Natural killer cell treated with Interleukin-12 subunit alpha and Interleukin-12 subunit beta and Interleukin-15 and Interleukin-18, amount 100 ng/mL, for 72 hours (primary cell): ENCODE measurements at places on chromosomes 13 and 19.

DNA sequence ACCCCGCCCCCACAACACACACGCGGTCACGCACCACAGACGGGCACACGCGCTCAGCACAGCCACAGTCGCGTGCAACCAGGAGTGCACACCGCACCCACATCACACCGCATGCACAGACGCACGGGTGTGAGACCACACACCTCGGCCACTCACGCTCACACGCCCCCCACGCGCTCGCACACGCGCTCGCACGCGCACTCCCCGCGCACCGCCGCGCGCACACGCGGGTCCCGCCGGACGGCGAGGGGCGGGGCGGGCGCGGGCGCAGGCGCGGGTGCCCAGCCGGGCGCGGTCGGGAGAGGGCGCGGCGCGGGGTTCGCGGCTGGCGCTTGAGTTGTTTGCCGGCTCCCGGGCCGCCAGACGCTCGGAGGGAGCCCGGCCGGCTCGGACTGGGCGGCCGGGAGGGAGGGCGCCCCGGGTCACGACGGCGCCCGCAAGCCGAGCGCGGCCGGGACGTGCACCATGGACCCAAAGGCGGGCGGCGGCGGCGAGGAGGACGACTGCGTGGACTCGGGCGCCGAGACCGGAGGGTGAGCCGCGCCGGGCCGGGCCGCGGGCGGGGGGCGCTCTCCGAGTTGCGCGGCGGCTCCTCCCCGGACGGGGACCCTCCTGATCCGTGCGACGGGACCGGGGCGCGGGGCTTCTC lies at the start of gene FAM124A:
TSS of gene FAM124A (plus strand) at position 362 of the 649 bp plus-strand sequence. CDS start at position 466, 104 bp downstream.
- H3K4me3 ChIP-seq, result peak within 1 kb of the TSS; percentile 62
- DNase-seq, result no peak
- H3K27ac ChIP-seq, result no peak within 1 kb of the TSS
- no peaks in the 10 kb centered on the region for H3K4me1 ChIP-seq
- H3K27me3 ChIP-seq, result peaks cover 34% of the 10 kb centered on the region

GRCh38 chr13:93227280-93227877 lies 772 bp downstream of the GPC6 start:
- no peaks in the 10 kb centered on the region for H3K4me1 ChIP-seq
- DNase-seq, result no peak
- peaks cover 30% of the 10 kb centered on the region for H3K36me3 ChIP-seq

DNA sequence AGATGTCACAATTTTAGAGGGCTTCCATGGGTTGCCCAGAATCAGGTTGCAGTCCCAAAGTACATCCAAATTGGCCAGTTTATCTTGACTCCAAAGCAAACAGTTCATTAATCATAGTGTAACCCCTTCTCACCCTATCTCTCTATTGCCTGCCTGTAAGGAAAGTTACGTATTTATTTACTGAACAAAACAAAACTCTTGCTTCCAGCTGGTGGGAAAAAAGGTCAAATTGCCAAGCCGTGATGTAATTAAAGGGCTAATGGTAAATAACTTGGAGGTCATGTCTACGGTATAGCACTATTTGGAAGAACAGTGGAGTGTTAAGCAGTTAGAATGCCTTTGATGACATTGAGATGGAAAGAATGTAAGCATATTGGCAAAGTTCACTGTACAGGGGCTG lies 214.0 kb downstream of the DLEU7 start:
- no peak overlapping the region for H3K4me3 ChIP-seq
- no peaks in the 10 kb centered on the region for H3K36me3 ChIP-seq
- H3K27ac ChIP-seq, result no peak overlapping the region
- DNase-seq, result no peak

- no peak for DNase-seq
- H3K36me3 ChIP-seq, result no peaks in the 10 kb centered on the region
These were observed 5.3 kb downstream of the RNASEH2B start for GRCh38 chr13:50914848-50915247.

- H3K27me3 ChIP-seq, result no peaks in the 10 kb centered on the region
- no peaks in the 10 kb centered on the region for H3K36me3 ChIP-seq
- no peak overlapping the region for H3K27ac ChIP-seq
- H3K4me3 ChIP-seq, result no peak overlapping the region
- no peak for DNase-seq
These were observed 306.3 kb downstream of the DNAJC15 start for GRCh38 chr13:43329702-43330101.

DNA sequence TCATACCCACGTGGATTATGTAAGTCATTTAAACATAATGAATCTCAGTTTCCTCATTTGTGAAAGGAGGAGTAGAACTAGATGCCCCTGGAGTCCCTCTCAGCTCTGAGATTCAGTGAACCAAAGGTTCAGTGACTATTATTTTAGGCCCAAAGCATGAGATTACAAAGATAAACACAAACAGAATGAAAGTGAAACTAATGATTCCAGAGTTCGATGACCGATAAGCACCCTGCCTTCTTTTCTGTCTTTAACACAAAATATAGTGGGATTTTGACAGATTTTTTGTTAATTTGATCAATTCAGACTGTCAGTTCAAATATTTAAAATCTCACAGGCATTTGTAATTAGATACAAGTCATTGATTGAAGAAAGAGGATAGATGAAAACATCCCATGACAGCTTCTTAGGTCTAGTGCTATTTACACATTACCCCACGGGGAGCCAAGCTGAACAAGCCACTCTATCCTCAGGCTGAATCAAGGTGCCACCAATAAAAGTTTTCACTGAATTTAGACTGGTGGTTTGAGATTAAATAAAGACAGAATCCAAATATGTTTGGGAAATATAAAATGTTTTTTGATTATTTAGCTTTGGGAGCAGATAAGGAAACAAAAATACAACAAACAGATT lies 64.6 kb upstream of the RAP2A start:
- peaks cover 27% of the 10 kb centered on the region for H3K4me1 ChIP-seq
- no peaks in the 10 kb centered on the region for H3K27me3 ChIP-seq
- peak overlapping the region; percentile 92 for H3K4me3 ChIP-seq
- DNase-seq, result no peak

- no peaks in the 10 kb centered on the region for H3K4me1 ChIP-seq
- DNase-seq, result no peak
- H3K27ac ChIP-seq, result no peak overlapping the region
- H3K4me3 ChIP-seq, result peak overlapping the region; percentile 16
- H3K36me3 ChIP-seq, result no peaks in the 10 kb centered on the region
- H3K27me3 ChIP-seq, result peaks cover 4% of the 10 kb centered on the region
These were observed 118.5 kb downstream of the IRS2 start for GRCh38 chr13:109667807-109668291.

GRCh38 chr13:113904411-113904810 lies 40.5 kb upstream of the GAS6 start:
- H3K27me3 ChIP-seq, result peaks cover 17% of the 10 kb centered on the region
- no peak overlapping the region for H3K27ac ChIP-seq
- H3K4me3 ChIP-seq, result no peak overlapping the region
- no peaks in the 10 kb centered on the region for H3K36me3 ChIP-seq
